ENCODE measurements at places on chromosomes 2 and 18. TPM values are rescaled to one million over a fixed set of nuclear protein-coding genes. Genes with fewer than 3 reads are reported as not detected.
A peak's percentile ranks its signal among the peaks of the same experiment; 100 is the strongest.

Gene PLA2R1
- total RNA-seq, result 7.0 TPM

DNA sequence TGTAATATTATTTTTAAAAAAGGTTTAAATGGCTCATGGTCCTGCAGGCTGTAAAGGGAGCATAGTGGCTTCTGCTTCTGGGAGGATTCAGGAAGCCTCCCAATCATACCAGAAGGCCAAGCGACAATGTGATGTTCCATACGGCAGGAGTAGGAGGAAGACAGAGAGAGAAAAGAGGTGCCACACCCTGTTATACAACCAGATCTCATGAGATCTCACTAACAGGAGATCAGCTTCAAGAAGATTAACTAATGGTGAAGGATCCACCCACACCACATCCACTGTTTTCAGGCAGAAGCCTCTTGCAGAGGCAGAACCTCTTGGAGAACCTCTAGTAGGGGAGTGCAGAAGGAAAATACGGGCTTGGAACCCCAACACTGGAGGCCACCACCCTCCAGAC is 103.9 kb upstream of the TEKT4 start:
- DNase-seq, result no peak

Gene IL18RAP
- total RNA-seq, result not detected

GRCh38 chr18:61284039-61284438 is 49.2 kb upstream of the CDH20 start:
- no peak for DNase-seq

GRCh38 chr2:39513641-39514094 is 76.6 kb upstream of the MAP4K3 start:
- peak; percentile 97 for DNase-seq

DNA sequence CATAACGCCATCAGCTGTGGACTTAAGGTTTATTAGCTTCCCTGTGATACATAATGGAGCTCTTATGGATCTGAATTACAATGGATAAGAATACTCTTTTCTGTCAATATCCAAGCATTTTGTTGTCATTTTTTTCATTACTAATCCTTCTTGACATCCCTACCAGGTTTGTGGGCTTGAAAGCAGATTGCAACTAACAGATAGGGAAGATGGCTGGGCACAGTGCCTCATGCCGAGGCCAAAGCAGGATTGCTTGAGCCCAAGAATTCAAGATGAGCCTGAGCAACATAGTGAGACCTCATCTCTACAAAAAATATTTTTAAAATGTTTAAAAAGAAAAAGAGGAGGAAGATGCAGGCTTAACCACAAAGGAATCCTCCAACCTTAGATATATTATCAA is 42.4 kb downstream of the ASXL2 start:
- no peak for DNase-seq

Gene MAP3K2
- total RNA-seq, result 11.8 TPM

- no peak for DNase-seq
These were observed 119.7 kb downstream of the METTL4 start for GRCh38 chr18:2451556-2451955.

GRCh38 chr18:61972389-61973264 is 79.8 kb upstream of the RNF152 start:
- DNase-seq, result no peak

Gene TANC1
- 64.7 TPM for total RNA-seq

GRCh38 chr18:1357724-1358123 is 453.1 kb downstream of the ADCYAP1 start:
- no peak for DNase-seq

DNA sequence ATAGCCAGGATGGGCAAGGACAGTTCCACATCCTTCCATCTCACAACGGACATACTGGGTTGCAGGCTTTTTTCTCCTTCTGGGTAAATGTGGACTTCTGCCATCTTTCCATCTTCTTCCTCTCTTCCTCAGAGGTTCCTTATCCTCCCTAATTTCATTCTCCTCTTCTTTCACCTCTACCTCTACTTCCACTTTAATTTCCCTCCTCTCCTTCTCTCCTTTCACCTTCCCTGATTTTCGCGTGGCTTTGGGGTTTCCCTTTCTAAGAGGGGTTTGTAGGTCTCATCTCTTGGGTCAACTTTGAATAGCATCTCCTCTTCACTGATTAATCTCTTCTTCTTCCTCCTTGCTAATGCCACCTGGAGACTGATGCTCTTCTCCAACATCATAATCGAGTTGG is 17.1 kb downstream of the POLR2D start:
- DNase-seq, result no peak

Gene ZNF804A
- not detected for total RNA-seq

DNA sequence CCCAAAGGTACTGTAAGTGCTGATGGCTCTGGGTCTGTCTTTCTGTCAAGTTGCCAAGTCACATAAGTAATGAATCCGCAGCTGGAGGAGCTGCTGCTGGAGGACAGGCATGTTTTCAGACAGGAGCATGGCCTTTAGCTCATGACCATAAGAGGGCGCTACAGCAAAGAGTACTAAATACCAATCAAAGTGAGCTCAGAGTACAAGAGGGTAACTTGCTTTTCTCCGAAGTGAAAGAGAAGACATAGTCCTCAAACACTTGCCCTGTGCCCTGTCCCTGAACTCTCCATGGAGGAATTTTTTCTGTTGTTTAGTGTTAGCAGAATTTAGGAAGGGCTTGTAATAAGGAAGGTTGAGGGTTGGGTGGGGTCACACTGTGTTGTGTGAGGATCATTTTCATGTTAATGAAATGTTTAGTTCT is 58.0 kb upstream of the EML6 start:
- peak; percentile 88 for DNase-seq

GRCh38 chr2:58896638-58897037 is 655.5 kb upstream of the FANCL start:
- DNase-seq, result no peak

DNA sequence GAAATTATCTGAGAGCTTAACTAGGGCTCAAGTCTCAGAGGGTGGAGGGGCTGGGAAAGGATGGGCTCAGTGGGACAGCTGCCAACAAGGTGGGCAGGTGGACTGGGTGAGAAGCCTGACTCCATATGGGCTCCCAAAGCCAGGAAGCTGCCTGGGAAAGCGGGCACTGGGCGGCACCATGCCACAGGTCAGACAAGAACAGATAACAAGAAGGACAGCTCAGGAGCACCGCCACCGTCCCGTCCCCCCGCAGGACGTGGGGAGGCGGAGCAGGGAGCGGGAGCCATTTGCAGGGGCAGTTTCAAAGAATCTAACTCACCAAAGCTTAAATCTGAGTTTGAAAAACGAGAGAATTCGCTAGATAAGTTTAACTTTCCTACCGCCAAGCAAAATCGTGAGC is 45.6 kb downstream of the NETO1 start:
- no peak for DNase-seq

Gene SLC9A4
- not detected for total RNA-seq

Gene TCF4
- total RNA-seq, result 536 TPM

DNA sequence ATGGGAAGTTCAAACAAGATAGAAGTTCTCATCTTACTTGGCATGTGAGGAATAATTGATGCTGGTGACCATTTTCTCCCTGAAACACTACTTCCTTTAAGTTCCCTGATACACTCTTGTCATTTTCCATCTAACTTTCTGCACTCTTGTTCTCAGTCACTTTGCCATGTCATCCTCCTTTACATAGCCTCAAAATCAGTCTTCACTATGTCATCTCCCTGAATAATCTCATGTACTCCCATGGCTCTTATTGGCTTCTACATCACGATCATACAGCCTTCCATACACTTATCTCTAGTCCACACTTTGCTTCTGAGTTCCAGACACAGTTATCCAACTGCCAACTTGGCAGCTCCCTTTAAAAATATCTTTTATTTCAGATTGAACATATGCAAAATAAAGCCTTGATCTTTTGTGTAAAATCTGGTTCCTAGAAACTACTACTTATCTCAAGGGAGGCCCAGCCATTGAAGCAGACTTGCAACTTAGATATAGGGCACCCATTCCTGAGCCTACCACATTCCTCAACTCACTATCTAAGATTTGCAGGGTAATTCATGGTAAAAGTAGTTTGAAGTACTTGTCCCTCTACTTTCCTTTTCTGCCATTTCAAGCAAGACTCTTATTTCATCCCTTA is 1070.2 kb upstream of the NXPH2 start:
- no peak for DNase-seq

GRCh38 chr2:183179156-183179555 is 54.9 kb downstream of the NUP35 start:
- DNase-seq, result peak; percentile 45

Gene ANKRD23
- 0.79 TPM for total RNA-seq

Gene TAF4B
- 1.1 TPM for total RNA-seq

Gene CFC1
- total RNA-seq, result not detected

Gene NDUFB3
- 92.0 TPM for total RNA-seq

DNA sequence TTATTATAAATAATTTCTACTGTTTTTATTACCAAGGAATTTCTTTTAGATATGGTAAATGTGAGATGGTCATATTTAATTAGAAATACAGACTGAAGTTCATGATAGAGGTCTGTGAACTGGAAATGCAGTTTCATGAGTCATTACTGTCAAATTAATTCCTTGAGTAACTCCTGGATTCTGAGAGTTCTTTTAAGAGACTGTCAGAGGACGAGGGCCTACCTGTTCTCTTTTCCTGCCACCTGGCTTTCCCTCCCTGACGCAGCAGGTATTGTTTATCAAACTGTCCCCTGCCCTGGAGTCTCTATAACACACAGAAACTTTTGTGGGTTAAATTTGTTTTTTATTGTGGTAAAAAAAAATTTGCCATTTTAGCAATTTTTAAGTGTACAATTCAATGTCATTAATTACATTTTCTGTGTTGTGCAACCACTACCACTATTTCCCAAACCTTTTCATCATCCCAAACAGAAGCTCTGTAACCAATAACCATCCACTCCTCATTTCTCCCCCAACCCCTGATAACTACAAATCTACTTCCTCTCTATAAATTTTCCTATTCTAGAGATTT is 142.6 kb downstream of the DIS3L2 start:
- DNase-seq, result peak; percentile 4

- DNase-seq, result no peak
These were observed 355.0 kb upstream of the LYPD1 start for GRCh38 chr2:133025004-133025403.

DNA sequence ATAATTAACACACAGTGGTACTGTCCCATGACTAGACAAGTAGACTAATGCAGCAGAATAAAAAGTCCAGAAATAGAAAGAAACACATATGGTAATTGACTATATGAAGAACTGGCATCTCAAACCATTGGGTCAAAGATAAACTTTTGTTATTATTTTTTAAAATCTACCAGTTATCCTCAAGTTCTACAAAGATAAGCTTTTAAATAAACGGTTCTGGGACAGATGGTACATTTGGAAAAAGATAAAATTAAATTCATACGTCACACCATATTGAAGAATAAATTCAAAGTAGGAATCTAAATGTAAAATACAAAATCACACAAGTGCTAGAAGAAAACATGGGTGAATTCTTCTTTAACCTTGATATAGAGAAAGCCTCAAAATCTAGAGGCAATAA is 37.6 kb upstream of the PLEKHM3 start:
- DNase-seq, result no peak

- DNase-seq, result no peak
These were observed 34.9 kb downstream of the AKAIN1 start for GRCh38 chr18:5162111-5162510.

GRCh38 chr2:197273485-197273884 is 37.1 kb downstream of the ANKRD44 start:
- DNase-seq, result peak; percentile 14

Gene REG3G
- total RNA-seq, result not detected

- no peak for DNase-seq
These were observed 527.4 kb downstream of the RNF144A start for GRCh38 chr2:7444626-7445025.

Gene CETN1
- not detected for total RNA-seq

- no peak for DNase-seq
These were observed 17.2 kb upstream of the MAL start for GRCh38 chr2:95008306-95008705.

GRCh38 chr2:187499941-187500532 is 52.0 kb upstream of the CALCRL start:
- peak; percentile 71 for DNase-seq

DNA sequence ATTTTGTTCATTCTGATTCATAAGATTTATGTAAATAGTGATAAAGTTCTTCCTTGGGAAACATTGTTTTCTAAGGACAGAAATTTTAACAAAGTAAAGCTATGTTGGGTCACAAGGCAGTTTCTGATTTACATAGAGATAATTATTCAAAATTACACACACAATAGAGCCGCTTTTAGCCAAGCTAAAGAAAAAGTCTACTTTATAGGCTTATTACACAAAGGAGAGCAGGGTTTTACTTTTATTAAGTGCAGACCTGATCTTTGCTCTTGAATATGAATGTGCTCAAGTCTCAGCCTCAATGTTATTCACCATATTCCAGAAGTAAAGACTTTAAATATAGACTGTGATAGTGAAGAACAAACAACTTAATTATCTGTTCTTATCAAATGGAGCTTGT is 787.8 kb upstream of the LINC00305 start:
- no peak for DNase-seq

DNA sequence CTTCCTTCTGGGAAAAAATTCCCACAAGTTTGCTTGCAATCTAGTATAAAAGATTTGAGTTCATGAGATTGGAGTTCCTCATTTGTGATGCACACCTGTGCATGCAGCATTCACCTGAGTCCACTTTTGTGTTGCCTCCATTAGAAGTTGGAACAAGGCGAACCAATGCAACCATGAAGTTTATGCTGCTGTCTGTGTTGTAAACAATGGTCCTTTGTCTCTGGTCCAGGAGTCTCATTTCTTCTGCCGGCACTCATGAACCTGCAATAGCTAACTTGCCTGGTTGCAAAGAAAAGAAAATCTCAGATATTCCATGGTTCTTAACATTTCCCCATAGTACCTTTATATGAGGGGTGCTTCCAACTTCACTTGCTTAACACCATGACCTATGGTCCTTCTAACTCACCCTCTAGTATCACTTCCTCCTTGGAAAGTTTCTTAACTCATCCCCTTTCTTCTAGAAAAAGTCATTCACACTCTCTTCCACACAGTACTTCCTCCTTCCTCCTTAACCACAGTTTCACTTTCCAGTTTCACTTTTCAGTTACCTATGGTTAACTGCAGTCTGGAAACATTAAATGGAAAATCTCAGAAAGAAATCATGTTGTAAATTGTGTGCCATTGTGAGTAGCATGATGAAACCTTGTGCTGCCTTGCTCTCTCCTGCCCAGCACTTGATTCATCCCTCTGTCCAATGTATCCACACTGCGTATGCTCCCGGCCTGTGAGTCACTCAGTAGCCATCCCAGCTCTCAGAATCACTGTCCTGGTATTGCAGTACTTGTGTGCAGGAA is 128.8 kb upstream of the TRIB2 start:
- peak; percentile 48 for DNase-seq

DNA sequence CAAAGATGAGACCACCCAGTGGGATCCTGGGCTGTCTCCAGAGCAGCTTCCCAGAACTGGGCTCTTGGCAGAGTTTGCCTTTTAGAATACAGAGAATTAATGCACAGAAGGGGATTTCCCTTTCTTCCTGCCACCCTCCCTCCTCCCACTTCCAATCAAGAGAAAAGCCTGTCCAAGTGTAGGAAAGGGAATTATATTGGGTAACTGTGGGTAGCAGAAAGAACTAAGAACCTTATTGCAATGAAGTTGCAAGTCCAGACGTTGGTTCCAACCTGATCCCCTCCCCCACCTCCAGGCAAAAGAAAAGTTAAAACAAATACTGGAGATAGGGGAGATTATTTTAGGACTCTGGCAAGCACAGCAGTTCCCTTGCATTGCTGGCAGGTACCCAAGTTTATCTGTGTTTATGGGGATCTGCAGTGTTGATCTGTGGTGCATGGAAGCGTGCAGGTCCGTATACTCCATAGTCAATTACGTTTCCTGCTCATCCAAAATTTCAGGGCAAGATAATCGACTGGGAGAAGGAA is 114.3 kb downstream of the PRKCE start:
- peak; percentile 35 for DNase-seq

Gene GMPPA
- 22.2 TPM for total RNA-seq

Gene CASP10
- total RNA-seq, result 30.1 TPM
